ENCODE measurements at places on chromosomes 4 and X. TPM values are rescaled to one million over a fixed set of nuclear protein-coding genes. Genes with fewer than 3 reads are reported as not detected.

DNA sequence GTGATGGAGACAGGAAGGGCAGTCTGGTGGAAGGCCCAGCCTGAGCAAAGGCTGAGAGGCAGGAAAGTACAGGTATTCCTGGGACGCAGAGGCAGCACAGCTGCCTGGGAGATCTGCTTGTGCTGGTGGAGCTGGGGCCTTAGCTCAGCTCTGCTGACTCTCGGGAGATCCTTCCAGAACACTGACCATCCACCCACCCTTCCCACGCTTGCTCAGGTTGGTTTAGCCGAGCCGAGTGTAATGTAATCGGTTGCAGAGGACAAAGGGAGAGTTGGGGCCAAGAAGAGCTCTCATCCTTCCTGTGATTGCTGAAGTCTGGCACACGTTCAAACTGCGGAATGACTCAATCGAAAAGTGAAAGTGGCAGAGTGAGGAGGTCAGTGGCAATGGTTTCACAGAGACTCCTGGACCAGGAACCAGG, 43.1 kb upstream of the GPR78 start:
- H3K36me3 ChIP-seq = no peaks in the 10 kb centered on the region
- no peaks in the 10 kb centered on the region for H3K4me1 ChIP-seq

DNA sequence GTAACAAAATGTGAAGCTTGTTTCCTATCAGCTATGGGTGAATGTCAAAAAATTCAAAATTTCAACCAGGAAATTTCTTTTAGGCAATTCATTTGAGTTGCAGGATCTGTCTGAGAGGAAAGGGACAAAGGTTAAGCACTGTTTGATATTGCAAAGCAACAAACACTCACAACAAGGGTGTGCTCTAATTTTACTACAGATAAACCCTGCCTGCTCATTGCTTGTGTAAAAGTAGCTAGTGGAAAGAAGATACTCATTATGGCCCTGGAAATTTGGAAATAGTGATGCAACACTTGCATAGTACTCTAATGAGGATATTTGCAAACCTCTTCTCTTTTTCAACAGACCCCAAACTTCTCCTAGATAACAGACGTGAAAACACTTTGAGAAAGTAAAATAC, 27.1 kb downstream of the FAM47E start:
- no peak for DNase-seq
- H3K4me3 ChIP-seq = no peak overlapping the region
- no peak overlapping the region for H3K27ac ChIP-seq

The SPANXA2 gene
- not detected for total RNA-seq

DNA sequence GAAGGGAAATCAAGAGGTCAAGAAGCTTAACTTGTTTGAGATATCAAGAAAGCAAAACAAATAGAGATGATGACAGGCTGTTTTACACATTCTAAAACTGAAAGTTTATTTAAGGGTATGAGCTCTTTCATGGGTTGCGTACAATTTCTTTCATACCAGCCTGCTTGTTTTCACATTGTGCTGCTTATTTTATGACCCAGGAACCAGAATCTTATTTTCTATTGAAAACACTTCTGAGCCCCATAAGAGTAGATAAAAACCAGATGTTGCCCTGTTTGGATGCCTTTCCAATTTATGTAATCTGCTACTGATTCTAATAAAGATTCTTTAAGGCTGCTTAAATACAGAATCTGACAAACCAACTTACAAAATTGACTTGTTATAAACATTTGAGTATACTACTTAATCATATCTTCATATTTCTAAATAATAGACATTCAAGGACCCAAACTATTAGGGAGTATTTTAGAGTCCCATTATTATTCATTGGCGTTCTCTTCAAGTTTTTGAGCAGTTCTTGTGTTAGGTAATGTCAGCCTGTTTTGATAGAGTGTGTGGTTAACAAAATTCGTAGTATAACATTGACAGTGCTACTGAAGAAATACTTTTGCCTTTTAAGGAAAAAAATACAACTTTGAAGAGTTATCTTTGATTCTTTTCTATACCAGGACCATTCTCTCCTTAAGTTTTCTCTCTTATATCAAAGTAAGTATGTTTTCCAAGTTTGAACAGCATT, 74.4 kb downstream of the PDLIM5 start:
- H3K27me3 ChIP-seq = no peaks in the 10 kb centered on the region

- no peaks in the 10 kb centered on the region for H3K4me1 ChIP-seq
- H3K27me3 ChIP-seq = no peaks in the 10 kb centered on the region
- H3K36me3 ChIP-seq = no peaks in the 10 kb centered on the region
- DNase-seq = no peak
These were observed 184.8 kb downstream of the UNC5C start for GRCh38 chr4:95363966-95364365.

The PLXNB3 gene
- total RNA-seq = 2.4 TPM

GRCh38 chrX:68672581-68673318, 25.3 kb downstream of the STARD8 start:
- no peak overlapping the region for H3K4me3 ChIP-seq
- H3K4me1 ChIP-seq = no peaks in the 10 kb centered on the region
- H3K36me3 ChIP-seq = no peaks in the 10 kb centered on the region
- no peak for DNase-seq
- peaks cover 9% of the 10 kb centered on the region for H3K27me3 ChIP-seq

DNA sequence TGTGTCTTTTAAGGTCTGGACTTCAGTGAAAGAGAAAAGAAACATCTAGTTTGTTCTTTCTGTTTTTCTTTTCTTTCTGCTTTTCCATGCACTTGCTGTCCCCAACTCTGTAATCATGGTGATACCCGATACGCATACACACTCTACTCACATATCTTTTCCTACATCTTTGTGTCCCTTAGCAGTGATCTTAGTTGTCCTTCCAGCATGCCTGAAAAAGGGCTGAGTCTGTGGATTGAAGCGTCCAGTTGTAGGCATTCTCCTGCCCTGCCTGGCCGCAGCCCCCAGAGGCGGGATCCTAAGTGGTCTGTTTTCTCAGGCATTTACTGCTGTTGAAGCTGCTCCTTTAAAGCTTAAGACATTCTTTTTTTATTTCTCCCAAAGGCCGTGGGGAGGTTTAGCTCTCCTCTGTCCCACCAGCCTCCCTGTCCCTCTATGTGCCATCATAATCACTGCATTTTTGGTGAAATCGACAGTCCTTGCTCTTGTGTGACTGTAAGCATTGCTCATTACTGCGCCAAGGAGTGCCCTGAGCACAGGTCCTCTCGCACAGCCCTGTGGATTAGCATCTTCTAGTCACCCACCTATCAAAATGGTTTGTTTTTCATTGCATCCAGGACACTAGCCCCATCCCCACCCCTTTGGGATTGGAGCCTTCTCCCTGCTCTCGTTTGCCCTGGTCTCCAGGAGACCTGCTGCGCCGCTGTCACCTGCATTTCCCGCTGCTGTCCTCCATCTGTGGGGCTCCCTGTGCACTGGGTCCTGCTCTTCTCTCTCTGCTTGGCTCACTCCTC, 4.4 kb downstream of the RGS12 start:
- H3K4me3 ChIP-seq = no peak overlapping the region
- no peak overlapping the region for H3K27ac ChIP-seq
- H3K27me3 ChIP-seq = no peaks in the 10 kb centered on the region
- no peak for DNase-seq
- peaks cover 19% of the 10 kb centered on the region for H3K4me1 ChIP-seq

The ASB12 gene
- total RNA-seq = not detected

The PABPC1L2B gene
- total RNA-seq = not detected

DNA sequence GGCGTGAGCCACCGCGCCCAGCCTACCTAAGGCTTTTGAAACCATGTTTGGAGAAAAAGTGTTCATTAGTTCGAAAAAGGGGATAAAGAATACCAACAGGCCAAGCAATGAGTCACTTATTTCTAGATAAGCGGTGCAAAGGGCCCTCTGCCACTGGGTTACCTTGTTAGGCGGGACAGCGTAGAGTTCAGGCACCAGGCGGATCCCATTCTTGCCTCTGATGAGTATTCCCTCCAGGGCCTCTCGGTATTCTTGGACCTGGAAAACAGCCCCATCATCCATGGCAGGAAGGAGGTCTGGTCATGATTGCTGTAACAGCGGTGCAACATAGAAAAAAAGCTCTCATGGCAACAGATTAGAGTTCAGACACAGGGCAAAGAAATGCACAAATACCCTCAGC, 48.0 kb downstream of the PHKA2 start:
- H3K36me3 ChIP-seq = no peaks in the 10 kb centered on the region
- H3K27ac ChIP-seq = no peak overlapping the region
- no peaks in the 10 kb centered on the region for H3K27me3 ChIP-seq
- DNase-seq = no peak
- no peak overlapping the region for H3K4me3 ChIP-seq

GRCh38 chrX:133856819-133857218, 128.6 kb downstream of the GPC3 start:
- peaks cover 17% of the 10 kb centered on the region for H3K27me3 ChIP-seq
- no peak for DNase-seq
- no peak overlapping the region for H3K4me3 ChIP-seq
- no peak overlapping the region for H3K27ac ChIP-seq
- H3K4me1 ChIP-seq = no peaks in the 10 kb centered on the region

GRCh38 chr4:110609044-110609750, 13.7 kb downstream of the PITX2 start:
- peaks cover 36% of the 10 kb centered on the region for H3K27me3 ChIP-seq
- no peaks in the 10 kb centered on the region for H3K4me1 ChIP-seq
- H3K36me3 ChIP-seq = no peaks in the 10 kb centered on the region
- no peak overlapping the region for H3K4me3 ChIP-seq
- no peak for DNase-seq
- H3K27ac ChIP-seq = no peak overlapping the region

DNA sequence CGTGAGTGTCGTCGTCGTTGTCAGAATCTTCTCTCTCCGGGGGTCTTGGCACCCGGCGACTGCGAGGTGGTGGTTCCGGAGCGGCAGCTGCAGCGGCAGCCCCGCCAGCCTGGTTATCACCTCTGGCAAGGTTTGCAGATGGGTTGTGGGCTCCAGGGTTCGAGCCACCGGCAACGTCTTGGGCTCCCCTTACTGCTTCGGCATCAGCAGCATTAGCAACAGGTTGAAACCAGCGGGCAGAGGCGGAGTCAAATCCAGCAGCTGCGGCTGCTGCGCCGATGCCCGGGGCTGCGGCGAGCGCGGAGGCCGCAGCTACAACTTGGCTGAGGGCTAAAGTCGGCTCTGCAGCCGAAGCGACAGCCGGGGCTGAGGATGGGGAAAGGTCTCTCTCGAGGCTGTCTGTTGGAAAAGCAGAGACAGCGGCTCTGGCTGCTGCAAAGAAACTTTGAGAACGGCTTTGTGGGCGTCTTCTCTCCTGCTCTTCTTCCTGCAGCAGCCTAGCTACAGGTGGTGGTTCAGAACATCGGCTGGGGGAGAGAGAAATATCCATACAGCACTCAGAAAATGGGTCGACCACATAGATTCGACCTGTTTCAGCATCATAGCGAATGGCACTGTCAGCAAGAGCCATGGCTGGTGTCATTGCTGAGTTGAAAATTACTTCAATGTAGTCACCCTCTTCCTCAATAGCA, 3.6 kb downstream of the IRS4 start:
- no peak overlapping the region for H3K27ac ChIP-seq
- no peaks in the 10 kb centered on the region for H3K4me1 ChIP-seq
- H3K27me3 ChIP-seq = peaks cover 23% of the 10 kb centered on the region
- H3K4me3 ChIP-seq = no peak overlapping the region
- DNase-seq = no peak

DNA sequence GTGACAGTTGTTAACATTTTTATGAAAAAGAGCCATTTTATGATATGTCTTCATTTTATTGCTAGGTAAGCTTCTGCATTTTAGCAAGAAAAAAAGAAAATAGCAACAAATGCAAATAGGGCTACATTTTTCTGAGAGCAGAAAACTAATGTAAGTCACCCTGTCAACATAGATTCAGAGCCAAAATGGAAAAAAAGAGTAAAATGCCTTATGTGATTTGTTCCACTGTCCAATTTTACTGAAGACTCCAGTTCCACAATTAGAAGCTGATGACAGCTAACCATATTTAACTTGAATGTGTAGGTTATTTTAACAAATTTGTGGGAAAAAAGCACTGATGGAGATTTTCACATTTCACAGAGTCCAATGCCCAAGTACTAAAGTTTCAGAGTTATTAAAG, 772.3 kb downstream of the FAT4 start:
- no peaks in the 10 kb centered on the region for H3K27me3 ChIP-seq
- no peak for DNase-seq
- H3K4me1 ChIP-seq = no peaks in the 10 kb centered on the region
- H3K27ac ChIP-seq = no peak overlapping the region

The RPA4 gene
- total RNA-seq = 4.0 TPM
